SK-MEL-5 (cell line): ENCODE measurements at places on chromosomes 7 and 10. TPM values are rescaled to one million over a fixed set of nuclear protein-coding genes. Genes with fewer than 3 reads are reported as not detected.

FGL2 gene
- total RNA-seq = not detected in 2 replicates

TSPAN33 gene
- 39.3 and 43.6 TPM in 2 replicates for total RNA-seq

GRCh38 chr7:78605119-78605518 lies 806.5 kb downstream of the PHTF2 start:
- DNase-seq = no peak

- DNase-seq = peak; percentile 62
Measured at GRCh38 chr10:75408911-75409885, 7.6 kb upstream of the ZNF503 start.

DNA sequence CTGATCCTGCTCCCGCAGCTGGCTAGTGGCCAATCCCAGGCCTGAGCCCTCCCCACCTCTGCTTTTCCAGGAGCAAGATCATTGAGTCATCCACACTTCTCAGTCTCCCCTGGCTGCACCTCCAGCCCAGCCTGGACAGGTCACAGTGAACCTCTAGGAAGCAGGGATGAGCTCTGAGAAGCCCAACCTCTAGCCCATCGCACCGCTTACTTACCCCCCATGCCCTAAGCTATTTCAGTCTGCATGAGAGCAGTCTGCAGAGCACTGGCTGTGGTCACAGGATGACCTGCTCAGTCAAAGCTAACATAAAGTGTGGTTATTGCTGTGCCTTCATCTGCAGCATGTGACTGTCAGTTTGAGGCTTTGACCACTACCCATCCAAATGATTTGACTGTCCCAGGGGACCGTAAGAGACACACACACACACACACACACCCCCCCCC lies 129.2 kb downstream of the SORBS1 start:
- no peak for DNase-seq

DNA sequence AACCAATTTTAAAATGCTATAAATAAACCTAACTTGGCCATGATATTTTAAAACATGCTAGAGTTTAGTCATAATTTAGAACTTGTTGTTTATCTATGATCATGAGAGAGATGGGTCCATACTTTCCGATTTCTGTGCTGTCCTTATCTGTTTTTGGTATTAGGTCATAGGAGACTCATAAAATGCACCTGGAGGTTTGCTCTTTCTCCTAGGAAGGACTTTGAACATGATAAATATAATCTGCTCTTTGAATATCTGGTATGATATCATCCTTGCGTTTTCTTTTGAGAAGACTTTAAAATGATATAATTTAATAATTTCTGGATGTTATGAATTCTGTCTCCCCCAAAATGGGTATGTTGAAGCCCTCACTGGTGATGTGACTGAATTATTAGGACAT lies 9.0 kb upstream of the ANTXRL start:
- DNase-seq = no peak

WIPF3 gene
- 3.6 and 4.1 TPM in 2 replicates for total RNA-seq

- no peak for DNase-seq
Measured at GRCh38 chr7:51827631-51828030, 511.0 kb upstream of the COBL start.

GRCh38 chr10:34200355-34200901 lies 614.7 kb downstream of the PARD3 start:
- no peak for DNase-seq
